ENCODE measurements at places on chromosomes 4 and X. TPM values are rescaled to one million over a fixed set of nuclear protein-coding genes. Genes with fewer than 3 reads are reported as not detected.

Gene MGARP
- total RNA-seq: 1.3 TPM

Gene KLHL8
- total RNA-seq: 12.2 TPM

Gene NWD2
- not detected for total RNA-seq

Gene PRR32
- total RNA-seq: 1.4 TPM

Gene NSUN7
- total RNA-seq: 6.2 TPM

Gene HSD17B13
- total RNA-seq: 0.11 TPM

Gene USP17L10
- not detected for total RNA-seq

Gene CENPVL2
- not detected for total RNA-seq

Gene MAGEB1
- total RNA-seq: not detected

Gene EDA2R
- 0.74 TPM for total RNA-seq

Gene CCDC158
- total RNA-seq: 2.0 TPM

Gene P2RY8
- total RNA-seq: 1.9 TPM

Gene GPM6B
- total RNA-seq: 16.4 TPM

Gene TGIF2LX
- total RNA-seq: not detected

Gene NXF3
- total RNA-seq: 2.0 TPM

Gene MAP3K15
- 0.23 TPM for total RNA-seq

Gene CETN2
- total RNA-seq: 25.0 TPM

Gene CT47A1
- total RNA-seq: not detected

Gene ARSD
- 7.0 TPM for total RNA-seq

Gene GAR1
- total RNA-seq: 7.4 TPM

Gene ABCG2
- 1.9 TPM for total RNA-seq

Gene SPANXA1
- total RNA-seq: not detected

Gene ART3
- total RNA-seq: 311 TPM

Gene GYPA
- not detected for total RNA-seq

Gene GPRASP2
- 24.1 TPM for total RNA-seq

Gene LONRF3
- total RNA-seq: 6.3 TPM

Gene DAPP1
- 0.42 TPM for total RNA-seq

Gene TNMD
- total RNA-seq: not detected

Gene CNGA1
- not detected for total RNA-seq

Gene FAM236B
- not detected for total RNA-seq

Gene LPAR4
- 0.51 TPM for total RNA-seq

Gene ADAM29
- total RNA-seq: not detected

Gene GRPR
- 0.12 TPM for total RNA-seq

Gene ARX
- total RNA-seq: not detected

Gene PRKX
- 5.1 TPM for total RNA-seq

Gene EGFL6
- not detected for total RNA-seq

Gene PCDH10
- total RNA-seq: 1.4 TPM

Gene SH3TC1
- total RNA-seq: 10.6 TPM

Gene NUP62CL
- 0.88 TPM for total RNA-seq

Gene DCAF8L2
- total RNA-seq: not detected

Gene ZAR1
- not detected for total RNA-seq

Gene AMER1
- total RNA-seq: 5.7 TPM

Gene OTUD4
- total RNA-seq: 27.0 TPM

Gene KIF4A
- 0.60 TPM for total RNA-seq

Gene OR13H1
- not detected for total RNA-seq

Gene DEFB131A
- not detected for total RNA-seq

Gene FGF2
- 7.5 TPM for total RNA-seq

Gene MID1
- total RNA-seq: 21.0 TPM

Gene USP26
- total RNA-seq: not detected

Gene RTL5
- total RNA-seq: 3.7 TPM

Gene LRRC66
- total RNA-seq: 0.50 TPM

Gene DCAF12L2
- not detected for total RNA-seq

Gene REELD1
- total RNA-seq: not detected

Gene EMCN
- total RNA-seq: 44.9 TPM

Gene TRIM60
- total RNA-seq: not detected

Gene RASL11B
- total RNA-seq: 9.6 TPM
